ENCODE measurements at places on chromosomes 6 and 20.

GRCh38 chr6:90222724-90223198, 73.9 kb downstream of the BACH2 start:
- no peak for DNase-seq

- no peak for DNase-seq
These were observed 109.2 kb downstream of the ARID1B start for GRCh38 chr6:156886409-156886808.

GRCh38 chr6:37994223-37994622, 174.7 kb downstream of the ZFAND3 start:
- DNase-seq, result no peak

GRCh38 chr6:123953920-123954319, 150.3 kb downstream of the NKAIN2 start:
- no peak for DNase-seq

DNA sequence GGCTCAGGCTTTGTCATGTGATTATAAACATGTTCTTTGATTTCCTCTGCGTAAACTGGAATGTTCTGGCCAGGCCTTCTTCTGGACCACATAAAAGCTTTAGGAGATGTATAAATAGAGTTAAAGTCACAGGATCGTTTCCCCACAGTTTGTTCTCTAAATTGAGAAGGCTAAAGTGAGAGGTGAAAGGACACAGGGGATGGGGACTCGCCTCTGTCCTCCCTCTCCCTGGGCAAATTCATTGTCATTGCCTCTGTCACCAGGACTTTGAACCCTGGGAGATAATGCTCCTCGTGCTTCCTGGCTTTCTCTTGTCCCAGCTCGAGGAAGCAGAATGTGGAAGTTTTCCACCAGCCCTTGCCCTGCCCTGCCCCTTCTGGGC, 20.3 kb upstream of the ZFAND3 start:
- DNase-seq, result no peak

DNA sequence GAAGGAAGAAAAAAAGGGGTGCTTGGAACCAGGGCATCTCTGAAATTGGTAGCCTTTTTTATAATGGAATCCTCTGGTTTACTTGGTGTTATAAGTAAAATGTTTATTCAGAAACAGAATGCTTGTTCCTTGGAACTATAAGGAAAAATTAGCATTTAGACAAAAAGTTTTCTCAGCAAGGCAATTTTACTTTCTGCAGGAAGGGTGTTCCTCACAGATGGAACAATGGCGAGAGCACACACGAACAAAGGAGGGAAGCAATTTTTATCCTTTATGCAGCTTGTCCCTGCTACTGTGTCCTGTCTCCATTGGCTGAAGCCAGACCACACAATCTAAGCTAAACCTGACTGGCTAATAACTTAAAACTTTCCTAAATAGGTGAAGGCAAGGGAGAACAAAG, 22.7 kb upstream of the FANCE start:
- DNase-seq, result no peak

GRCh38 chr6:20876036-20876435, 341.8 kb downstream of the CDKAL1 start:
- no peak for DNase-seq

GRCh38 chr6:12356983-12357972, 67.1 kb downstream of the EDN1 start:
- DNase-seq, result no peak

DNA sequence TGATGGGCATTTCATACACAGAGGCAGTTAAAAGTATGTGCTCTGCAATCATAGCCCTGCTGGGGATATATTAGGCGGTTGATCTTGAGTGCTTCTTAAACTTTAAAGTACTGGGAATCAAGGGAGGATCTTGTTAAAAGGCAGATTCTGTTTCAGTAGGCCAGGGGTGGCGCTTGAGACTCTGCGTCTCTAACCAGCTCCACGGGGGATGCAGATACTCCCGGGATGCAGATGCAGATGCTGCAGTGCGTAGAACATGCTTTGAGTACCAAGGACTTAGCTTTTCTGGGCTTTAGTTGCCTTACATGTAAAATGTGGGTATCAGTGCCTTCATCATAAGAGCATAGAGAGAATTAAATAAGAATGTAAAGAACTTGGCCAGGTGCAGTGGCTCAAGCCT, 44.4 kb upstream of the ENPP5 start:
- no peak for DNase-seq

DNA sequence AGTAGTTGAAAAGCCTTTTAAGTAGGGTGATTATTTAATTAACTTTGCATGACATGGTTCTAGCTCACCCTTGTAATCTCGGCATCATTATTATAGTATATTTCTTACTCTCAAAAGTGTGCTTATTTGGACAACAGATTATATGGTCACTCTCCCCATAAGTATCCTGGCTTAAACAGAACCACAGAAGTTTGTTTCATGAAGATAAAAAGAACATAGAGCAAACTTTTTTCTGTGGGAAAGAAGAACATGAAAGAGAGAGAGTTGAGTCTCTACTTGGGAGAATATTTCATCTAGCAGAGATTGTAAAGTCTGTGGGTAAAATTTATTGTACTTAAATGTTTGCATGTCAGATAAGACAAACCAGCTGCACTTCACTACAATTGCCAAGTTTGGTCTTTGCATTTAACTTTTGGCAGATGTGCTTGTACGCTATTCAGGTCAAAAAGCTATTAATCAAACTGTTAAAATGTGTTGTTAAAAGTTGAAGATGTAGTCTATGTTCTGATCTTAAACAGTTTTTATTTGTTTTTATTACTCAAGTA, 33.4 kb upstream of the PRIM2 start:
- no peak for DNase-seq

DNA sequence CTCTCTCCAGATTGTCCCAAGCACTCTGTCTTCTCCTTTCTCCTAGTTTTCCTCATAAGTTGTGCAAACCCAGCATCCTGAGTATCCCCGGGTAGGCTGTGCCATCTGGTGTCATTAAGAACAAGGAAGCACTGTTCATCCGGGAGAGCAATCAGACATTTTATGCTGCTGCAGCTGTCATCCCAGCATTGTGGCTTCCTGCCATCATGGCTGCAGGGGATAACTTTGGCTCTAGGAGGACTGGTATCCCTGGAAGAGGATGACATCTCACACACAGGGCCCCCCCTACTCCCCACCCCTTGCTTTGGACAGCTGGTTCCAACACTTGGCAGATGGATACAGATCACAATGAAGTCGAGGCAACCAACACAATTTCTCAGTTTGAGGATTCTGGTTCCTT, 1195.1 kb upstream of the MAP3K7 start:
- peak; percentile 88 for DNase-seq

- no peak for DNase-seq
These were observed 2.4 kb downstream of the SLC22A23 start for GRCh38 chr6:3454273-3455010.

DNA sequence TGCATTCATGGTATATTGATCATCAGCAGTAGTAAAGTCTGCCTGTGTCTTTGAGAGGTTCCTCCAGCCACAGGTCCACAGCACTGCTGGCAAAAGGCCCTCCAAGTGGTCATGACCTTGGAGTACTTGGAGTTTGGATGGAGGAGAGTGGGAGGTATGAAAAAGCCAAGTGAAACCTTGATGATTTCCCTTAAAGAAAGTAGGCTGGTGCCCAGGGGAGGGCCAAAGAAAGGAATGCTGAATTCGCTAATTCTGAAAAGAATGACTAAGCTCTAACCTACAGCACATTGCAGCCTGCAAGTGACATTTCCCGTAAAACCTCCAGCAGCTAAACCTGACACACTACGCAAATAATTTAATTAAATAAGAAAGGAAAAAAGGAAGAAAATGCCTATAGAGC, 223.4 kb upstream of the TAB2 start:
- DNase-seq, result no peak

DNA sequence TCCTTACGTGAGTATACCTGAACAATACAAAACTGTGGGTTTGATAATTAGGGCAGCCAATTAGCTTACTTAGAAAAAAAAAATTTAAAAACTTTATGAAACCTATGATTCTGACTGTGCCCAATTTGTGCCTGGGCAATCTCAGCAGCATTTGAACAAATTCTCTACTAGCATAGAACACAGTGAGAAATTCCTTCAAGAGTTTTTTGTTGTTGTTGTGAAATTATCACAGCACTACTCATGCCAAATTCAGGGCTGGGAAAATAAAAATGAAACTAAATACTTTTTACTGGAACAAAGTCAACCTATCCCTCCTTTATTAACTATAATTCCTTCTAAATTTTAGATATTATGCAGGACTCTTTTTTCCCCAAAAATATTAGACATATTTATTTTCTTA, 42.9 kb downstream of the POU3F2 start:
- DNase-seq, result no peak

DNA sequence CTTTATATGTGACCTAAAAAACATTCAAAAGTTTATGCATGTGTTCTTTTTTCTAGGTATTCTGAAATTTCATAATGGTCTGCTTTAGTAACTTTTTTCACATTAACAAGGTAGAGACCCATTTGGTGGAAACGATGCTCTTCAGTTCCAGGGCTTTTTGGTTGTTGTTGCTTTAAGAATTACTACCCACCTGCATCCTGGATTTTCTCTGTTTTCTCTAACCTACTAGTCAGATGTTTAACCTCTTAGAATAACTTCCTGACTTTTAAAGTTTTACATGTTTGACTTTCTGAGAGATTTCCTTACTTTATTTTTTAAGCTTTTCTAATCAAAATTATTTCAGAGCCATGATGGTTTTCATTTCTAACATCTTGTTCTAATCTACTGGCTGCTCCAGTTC, 14.9 kb downstream of the TULP4 start:
- DNase-seq, result no peak

DNA sequence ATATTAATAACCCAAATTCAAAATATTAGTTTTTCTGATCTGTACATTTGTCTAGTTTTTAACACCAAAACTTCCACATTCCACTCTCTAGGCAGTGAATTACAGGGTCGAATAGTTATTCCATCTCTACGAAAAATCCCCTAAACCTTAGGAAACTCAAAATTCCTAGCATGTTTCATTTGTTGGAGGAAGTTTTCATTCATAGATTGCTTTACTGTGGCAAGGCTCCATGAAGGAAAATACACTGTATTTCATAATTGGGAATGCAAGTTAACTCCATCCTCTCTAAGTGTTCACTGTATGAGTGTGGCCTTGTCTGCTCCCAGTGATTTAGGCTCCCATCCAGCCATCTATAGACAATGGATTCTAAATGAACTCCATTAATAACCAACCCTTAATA, 296.1 kb downstream of the TENT5A start:
- DNase-seq, result no peak

DNA sequence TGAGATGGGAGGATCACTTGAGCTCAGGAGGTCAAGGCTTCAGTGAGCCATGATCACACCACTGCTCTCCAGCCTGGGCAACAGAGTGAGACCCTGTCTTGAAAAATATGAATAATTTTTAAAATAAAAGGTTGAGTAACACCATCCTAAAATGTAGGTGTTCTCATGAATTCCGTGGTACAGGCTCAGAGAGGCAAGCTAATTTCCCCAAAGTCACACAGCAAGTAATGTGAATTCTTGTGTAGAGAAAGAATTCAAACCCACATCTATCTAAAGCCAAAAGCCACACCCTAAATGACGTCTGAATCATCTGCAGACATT, 80.5 kb downstream of the ZNF217 start:
- DNase-seq, result no peak

- DNase-seq, result no peak
These were observed 1.1 kb upstream of the SIM1 start for GRCh38 chr6:100465701-100466409.

- DNase-seq, result no peak
These were observed 7.5 kb upstream of the GGTLC1 start for GRCh38 chr20:23995905-23996666.

- no peak for DNase-seq
These were observed 67.2 kb upstream of the KIF25 start for GRCh38 chr6:167930295-167930694.

DNA sequence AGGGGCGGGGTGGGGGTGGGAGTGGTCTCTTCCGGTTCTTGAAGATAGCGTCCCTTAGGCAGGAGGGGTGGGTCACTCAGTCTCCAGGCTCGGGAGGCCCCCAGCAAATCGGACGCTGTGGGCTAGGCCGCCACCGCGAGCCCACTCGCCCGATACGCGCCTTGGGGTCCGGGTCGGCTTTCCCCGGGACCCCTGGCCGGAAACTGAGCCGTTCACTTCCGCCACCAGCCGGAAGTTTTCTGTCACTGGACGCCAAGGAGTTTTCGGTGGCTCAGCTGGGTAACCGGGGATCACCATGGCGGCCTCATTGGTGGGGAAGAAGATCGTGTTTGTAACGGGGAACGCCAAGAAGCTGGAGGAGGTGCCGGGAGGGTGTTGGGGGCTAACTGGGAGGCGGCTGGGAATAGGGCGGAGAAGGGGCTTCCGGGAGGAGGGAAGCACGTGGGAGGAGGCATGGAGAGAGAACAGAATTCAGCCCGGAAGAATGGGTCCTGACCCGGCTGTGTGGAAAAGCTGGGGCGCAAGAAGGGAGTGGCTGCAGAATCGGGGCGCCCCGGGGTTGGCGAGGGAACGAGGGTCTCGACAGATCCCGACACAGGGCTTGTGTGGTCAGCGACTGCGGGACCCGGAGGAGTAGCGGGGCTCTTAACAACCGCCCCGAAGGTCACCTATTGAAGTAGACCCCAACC, at the start of gene ITPA:
Gene ITPA (plus strand): TSS at position 242 of the 689 bp plus-strand sequence. CDS start 54 bp downstream, at position 296.
- no peak for DNase-seq

DNA sequence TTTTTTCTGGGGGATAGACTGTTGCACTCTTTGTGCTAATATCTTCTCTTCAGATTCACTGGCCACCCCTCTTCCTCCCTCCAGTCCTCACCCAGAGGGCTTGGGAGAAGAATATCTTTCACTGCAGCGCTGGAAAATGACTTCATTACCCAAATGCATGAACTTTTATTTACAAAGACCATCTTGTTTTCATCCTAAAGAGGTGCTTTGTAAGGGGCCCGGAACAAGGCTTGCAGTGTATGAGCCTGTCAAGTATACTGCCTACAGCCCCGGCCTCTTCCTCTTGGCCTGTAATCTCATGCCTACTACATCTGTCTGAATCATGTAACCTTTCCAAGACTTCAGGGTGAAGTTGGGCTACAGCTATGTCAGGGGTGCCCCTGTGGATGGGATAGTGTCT, 554 bp upstream of the LAMA4 start:
- DNase-seq, result no peak

DNA sequence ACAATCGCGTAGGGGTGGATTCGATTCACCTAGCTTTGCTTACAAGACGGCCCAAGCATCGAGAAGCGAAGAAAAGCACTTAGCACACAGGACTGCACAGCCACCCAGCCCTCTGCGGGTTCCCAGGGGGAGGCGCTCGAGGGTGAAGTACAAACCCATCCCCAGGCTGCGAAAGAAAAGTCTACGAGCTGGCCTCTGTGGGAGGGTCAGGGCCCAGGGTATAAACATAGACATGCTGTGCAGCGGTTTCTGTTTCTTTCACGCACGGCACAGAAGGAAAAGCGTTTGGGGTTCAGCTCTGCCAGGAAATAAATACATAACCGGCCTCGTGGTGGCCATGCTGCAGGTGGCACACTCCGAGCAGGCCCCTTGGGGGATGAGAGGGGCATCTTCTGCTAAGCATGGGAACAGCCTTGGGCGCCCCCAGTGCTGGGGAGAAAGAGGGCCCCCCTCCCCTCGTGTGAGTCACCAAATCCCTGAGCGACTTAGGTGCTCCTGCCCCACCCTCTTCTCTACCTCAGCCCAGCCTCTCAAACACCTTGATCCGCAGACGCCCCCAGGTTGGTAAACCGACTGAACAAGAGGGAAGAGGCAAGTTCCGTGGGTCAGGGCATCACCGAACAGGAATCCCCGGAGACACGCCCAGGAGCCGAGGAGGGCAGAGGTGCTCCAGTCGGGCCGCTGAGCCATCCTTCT, 91.6 kb upstream of the RIPOR2 start:
- no peak for DNase-seq
